Right cardiac atrium (tissue), 5 donors: ENCODE measurements at places on chromosomes 1 and 21. TPM values are rescaled to one million over a fixed set of nuclear protein-coding genes. Genes with fewer than 3 reads are reported as not detected.

The ALG6 gene
- 6.2 TPM for total RNA-seq

The RNU1-4 gene
- 6,377 TPM for total RNA-seq

The GPX7 gene
- 13.9 TPM for total RNA-seq

The AMY1B gene
- not detected for total RNA-seq

The TNFRSF4 gene
- total RNA-seq: 1.2 TPM

The CFAP141 gene
- not detected for total RNA-seq

The ASCL5 gene
- not detected for total RNA-seq

The DRAXIN gene
- total RNA-seq: 0.03 TPM

The FMO5 gene
- total RNA-seq: 3.1 TPM

The FCN3 gene
- total RNA-seq: 46.0 TPM

The SMAP2 gene
- total RNA-seq: 23.1 TPM

The SYTL1 gene
- total RNA-seq: 1.8 TPM

The CYP4A11 gene
- total RNA-seq: not detected

The ANGPTL1 gene
- total RNA-seq: 25.7 TPM

The CYP4Z1 gene
- total RNA-seq: 0.46 TPM

The NMNAT2 gene
- total RNA-seq: 32.8 TPM

The USH2A gene
- total RNA-seq: 4.8 TPM

The PTCH2 gene
- 0.79 TPM for total RNA-seq

The TLR5 gene
- total RNA-seq: 6.8 TPM

The SOX13 gene
- 17.9 TPM for total RNA-seq

The PHLDA3 gene
- total RNA-seq: 21.8 TPM

The ARTN gene
- 0.50 TPM for total RNA-seq

The SYT2 gene
- total RNA-seq: not detected

The MSH4 gene
- 0.43 TPM for total RNA-seq

The MROH7 gene
- total RNA-seq: 10.9 TPM

The DNAJC28 gene
- total RNA-seq: 5.7 TPM

The RPS6KC1 gene
- 11.6 TPM for total RNA-seq
